ENCODE measurements at places on chromosomes 2 and 18.

DNA sequence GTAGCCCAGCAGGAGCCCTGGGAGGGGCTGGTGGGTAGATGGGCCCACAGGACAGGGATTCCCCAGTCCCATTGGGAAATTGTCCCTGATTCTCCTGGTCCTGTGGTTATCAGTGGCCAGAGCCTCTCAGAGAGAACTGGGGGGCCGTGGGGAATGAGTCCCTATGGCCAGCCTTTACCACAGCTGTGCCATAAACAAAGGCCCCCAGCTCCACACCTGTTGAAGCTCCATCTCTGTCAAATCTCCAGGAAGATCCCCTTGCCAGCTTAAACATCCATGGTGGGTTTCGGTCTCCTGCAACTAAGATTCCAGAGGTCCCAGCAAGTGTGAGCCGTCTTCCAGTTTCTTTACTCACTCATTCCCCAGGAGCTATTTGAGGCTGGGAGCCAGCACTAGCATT, 897.1 kb downstream of the LRRTM4 start:
- DNase-seq, result no peak

DNA sequence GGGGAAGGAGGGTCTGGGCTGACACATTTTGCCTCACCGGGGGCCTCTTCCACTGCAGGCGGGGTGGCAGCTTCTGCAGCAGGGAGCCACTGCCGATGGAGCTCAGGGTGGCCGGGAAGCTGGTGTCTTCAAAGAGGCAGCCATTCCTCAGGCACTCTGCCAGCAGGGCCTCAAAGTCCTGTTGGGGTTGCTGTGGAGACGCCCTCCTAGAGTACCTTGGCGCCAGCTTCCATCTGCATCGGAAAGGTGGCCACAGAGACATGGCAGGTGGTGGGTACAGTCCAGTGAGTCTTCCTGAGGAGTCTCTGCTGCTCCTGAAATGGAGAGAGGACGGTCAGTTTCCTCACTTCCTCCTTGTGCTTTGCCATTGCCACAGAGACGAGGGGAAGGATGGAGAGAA, 12.1 kb downstream of the CAPN14 start:
- DNase-seq, result peak; percentile 23

GRCh38 chr2:60549238-60549927, 4.1 kb downstream of the BCL11A start:
- peak; percentile 66 for DNase-seq

GRCh38 chr2:239146011-239146641, 254.7 kb downstream of the HDAC4 start:
- DNase-seq, result no peak

DNA sequence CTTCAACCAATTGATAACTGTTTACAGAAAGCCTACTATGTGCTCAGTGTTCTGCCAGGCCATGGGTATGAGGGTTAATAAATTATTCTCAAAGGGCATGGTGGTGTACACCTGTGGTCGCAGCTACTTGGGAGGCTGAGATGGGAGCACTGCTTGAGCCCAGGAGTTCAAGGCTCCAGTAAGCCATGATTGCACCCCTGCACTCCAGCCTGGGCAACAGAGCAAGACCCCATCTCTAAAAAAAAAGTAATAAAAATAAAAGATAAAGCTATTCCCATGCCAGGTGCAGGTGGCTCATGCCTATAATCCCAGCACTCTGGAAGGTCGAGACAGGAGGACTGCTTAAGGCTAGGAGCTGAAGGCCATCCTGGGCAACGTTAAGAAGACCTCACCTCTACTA, 8.0 kb downstream of the SPRED2 start:
- no peak for DNase-seq

DNA sequence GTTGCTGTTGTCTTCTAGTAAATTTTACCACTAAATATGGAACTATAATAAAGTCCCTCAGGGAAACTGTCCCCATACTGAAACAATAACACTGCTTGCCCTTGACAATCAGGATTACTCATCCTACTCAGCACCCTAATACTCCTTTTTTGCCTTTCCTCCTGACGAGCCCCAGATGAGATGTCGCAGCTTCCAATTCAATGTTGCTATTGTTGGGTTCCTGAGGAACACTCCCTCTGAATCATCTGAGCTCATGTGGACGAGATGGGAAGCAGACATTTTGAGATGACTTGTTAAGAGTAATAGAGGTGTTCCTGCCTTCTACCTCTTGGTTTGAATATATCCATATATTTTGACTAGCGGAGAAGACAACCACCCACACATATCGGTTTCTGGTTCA, 187.8 kb upstream of the FAM98A start:
- no peak for DNase-seq

DNA sequence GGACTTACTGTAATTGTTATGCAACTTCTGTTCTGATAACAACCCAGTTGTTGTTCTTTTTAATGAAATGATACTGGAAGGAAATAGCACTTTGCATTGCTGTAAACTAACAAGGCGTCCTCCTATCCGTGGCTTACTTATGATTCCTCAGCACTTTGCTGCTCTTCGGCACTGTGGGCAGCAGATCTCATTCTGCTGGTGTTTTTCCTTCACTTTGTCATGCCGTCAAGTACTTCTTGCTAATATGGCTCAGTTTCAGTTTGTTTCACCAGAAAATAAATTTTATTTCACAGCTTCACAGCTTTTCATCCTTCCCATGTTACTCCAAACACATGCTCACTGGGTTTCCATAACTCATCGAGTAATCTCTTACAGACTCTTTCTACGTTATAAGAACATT, 289.3 kb downstream of the MEIS1 start:
- no peak for DNase-seq

DNA sequence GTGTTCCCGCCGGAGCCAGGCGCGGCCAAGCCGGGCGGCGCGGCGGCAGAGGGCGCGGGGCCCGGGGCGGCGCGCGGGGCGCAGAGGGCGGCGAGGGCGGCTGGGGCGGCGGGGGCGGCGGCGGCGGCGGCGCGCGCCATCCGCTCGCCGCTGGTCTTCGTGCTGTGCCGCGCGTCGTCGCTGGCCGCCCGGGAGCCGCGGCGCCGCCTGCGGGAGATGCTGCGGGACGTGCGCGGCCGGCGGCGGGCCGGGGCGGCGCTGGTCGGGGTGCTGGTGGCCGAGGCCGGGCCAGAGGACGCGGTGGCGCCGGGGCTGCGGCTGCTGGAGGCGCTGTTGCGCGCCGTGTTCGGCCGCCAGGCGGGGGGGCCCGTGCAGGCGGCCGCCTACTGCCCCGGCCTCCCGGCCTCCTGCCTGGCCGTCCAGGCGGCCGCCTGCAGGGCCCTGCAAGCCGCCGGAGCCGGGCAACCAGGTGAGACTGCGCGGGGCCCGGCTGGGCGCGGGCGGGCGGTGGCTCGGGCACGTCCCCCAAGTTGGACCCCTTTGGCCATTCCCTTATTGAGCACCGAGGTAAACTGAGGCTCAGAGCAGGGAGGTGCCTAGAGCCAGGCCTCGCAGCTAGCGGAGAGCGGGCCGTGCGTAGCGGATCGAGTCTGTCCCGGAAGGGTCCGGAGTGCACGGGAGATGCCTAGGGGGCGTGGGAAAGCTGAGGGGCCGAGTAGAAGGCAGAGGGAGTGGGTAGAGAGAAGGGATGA, 584 bp downstream of the C2orf72 start:
- no peak for DNase-seq

DNA sequence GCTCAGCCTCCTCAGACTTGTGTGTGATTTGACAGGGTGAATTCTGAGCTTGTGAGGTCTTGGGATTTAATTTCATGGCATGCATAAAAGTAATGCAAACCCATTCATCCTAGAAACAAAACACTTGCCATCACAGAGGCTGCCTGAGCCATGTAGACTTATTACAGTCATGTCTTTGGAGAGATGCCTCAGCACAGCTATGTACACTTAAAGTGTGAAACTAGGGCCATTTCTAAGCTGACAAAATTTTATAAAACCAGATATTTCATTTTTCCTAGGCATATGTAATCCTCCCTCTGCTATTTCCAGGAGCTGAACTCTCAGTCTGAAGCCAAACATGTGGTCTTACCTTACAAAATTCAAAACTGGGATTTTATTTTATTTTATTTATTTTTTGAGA, 322.2 kb upstream of the SPHKAP start:
- no peak for DNase-seq

GRCh38 chr2:150100834-150101233, 386.6 kb downstream of the RND3 start:
- DNase-seq, result no peak

GRCh38 chr2:140893685-140894084, 1237.1 kb downstream of the LRP1B start:
- DNase-seq, result no peak

GRCh38 chr2:38581193-38582147, 21.3 kb downstream of the HNRNPLL start:
- peak; percentile 83 for DNase-seq

DNA sequence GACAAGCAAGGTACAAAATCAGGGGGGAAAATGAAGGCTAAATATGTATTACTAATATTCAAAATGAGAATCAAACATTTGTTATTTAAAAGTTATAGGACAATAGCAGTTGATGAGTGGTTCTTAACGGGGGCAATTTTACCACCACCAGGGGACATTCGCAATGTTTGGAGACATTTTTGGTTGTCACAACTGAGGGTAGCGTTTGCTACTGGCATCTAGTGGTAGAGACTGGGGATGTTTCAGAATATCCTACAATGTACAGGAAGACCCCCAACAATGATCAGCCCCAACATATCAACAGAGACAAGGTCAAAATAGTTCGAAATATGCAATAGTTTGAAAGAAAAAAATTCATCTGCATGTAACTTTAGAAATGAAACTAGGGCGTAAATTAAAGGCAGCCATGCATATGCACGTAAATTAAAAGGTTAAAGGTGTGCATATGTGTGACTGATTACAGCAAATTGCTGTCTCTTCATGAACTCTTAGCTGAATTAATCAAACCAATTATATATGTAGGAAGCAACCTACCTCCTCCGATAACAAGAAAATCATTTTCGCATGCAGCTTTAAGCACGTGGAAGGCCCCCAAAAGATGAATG, 61.2 kb upstream of the CUL3 start:
- peak; percentile 62 for DNase-seq

DNA sequence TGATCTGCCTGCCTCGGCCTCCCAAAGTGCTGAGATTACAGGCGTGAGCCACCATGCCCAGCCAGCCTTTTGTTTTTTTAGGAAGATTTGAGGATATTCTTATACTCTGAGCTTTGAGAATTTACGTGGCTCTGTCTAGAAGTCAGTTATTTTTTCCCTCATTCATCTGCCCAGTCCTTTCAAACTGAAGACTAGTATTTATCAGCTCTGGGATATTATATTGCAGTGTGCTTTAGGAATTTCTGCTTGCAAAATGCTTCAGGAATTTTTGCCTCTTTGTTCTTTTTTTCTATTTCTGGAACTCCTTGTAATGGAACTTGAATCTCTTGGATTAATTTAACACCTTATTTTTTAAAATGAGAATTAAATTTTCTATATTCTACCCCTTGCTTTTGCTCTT, 22.6 kb downstream of the ACSL3 start:
- DNase-seq, result no peak

DNA sequence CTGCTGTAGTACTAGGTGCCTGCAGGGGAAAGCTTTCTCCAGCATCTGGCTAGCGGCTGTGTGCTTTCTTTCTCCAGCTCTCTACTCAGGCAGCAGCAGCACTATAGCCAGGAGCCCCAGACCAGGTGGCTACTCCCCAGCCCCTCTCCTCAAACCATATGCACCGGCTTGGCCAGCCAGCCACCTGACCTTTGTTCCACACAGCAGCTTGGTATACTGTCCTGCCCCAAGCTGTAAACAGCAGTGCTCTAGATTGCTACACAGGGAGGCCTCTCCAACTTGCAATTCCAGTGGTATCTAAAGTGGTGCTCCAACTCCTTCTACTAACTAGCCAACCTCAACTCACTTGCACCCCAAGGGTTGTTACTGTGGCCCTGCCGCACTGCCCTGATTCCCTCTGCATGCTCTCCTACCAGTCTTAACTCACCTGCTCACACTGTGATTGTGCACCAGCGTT, 19.6 kb downstream of the LDAH start:
- no peak for DNase-seq

- DNase-seq, result no peak
Observed at GRCh38 chr18:21853016-21853415, 112.4 kb downstream of the MIB1 start.

GRCh38 chr2:164868563-164869419, 27.2 kb upstream of the COBLL1 start:
- DNase-seq, result no peak

GRCh38 chr2:208306291-208306690, 40.2 kb downstream of the PIKFYVE start:
- no peak for DNase-seq

- no peak for DNase-seq
Observed at GRCh38 chr2:168928113-168928831, 27.2 kb downstream of the G6PC2 start.

- no peak for DNase-seq
Observed at GRCh38 chr2:138291805-138292204, 209.8 kb upstream of the SPOPL start.

- no peak for DNase-seq
Observed at GRCh38 chr2:68031542-68032160, 31.2 kb downstream of the C1D start.

- DNase-seq, result no peak
Observed at GRCh38 chr2:30404319-30405259, 42.5 kb upstream of the LCLAT1 start.

GRCh38 chr18:10122988-10123950, 209.5 kb downstream of the VAPA start:
- DNase-seq, result peak; percentile 64

DNA sequence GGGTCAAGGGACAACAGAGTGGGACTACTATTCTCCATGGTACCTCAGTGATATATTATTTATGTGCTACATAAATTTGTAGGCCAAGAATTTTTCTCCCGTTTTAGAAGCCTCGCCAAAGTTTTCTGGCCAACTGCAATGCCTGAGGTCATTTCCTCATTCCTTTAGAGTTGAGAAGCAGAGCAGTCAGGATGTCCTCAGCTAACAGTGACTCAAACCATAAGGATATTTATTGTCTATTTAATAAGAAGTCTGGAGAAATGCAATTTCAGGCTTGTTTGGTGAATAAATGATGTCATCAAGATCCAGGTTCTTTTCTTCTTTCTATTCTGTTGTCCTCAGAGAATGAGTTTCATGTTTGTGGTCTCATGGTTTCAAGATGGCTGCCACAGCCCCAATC, 91.0 kb downstream of the ADCYAP1 start:
- DNase-seq, result no peak

- DNase-seq, result no peak
Observed at GRCh38 chr2:43465234-43465633, 130.6 kb downstream of the THADA start.

- DNase-seq, result no peak
Observed at GRCh38 chr2:10083046-10083445, 2.8 kb upstream of the CYS1 start.
